ENCODE measurements at places on chromosomes 6 and 20. TPM values are rescaled to one million over a fixed set of nuclear protein-coding genes. Genes with fewer than 3 reads are reported as not detected.
A peak's percentile ranks its signal among the peaks of the same experiment; 100 is the strongest.

GRCh38 chr6:39114388-39114703 is 640 bp downstream of the SAYSD1 start:
- DNase-seq: no peak

DNA sequence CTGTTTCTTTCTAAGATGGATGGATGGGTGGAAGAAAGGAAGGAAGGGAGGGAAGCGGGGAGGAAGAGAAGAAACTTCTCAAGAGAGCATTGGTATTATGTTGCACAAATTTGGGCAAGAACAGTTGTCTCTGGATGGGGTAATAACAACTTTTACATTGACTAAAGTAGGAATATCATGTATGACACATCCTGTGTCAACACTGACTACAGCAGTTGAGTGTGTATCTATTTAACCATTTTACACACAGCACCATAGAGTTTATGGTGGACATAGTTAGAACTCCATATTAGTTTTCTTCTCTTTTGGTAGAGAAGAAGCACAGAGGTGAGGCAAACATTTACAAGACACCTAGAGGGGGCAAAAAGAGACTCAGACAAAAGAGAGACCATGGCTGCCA is 44.2 kb upstream of the RNF146 start:
- no peak for DNase-seq

LINC00237 gene
- 0.56 TPM for polyA plus RNA-seq

- no peak for DNase-seq
These were observed 44.8 kb downstream of the MRAP2 start for GRCh38 chr6:84078335-84078734.

KPNA5 gene
- 15.9 TPM for polyA plus RNA-seq

- DNase-seq: no peak
These were observed 88.6 kb downstream of the SIM1 start for GRCh38 chr6:100376103-100376502.

DNA sequence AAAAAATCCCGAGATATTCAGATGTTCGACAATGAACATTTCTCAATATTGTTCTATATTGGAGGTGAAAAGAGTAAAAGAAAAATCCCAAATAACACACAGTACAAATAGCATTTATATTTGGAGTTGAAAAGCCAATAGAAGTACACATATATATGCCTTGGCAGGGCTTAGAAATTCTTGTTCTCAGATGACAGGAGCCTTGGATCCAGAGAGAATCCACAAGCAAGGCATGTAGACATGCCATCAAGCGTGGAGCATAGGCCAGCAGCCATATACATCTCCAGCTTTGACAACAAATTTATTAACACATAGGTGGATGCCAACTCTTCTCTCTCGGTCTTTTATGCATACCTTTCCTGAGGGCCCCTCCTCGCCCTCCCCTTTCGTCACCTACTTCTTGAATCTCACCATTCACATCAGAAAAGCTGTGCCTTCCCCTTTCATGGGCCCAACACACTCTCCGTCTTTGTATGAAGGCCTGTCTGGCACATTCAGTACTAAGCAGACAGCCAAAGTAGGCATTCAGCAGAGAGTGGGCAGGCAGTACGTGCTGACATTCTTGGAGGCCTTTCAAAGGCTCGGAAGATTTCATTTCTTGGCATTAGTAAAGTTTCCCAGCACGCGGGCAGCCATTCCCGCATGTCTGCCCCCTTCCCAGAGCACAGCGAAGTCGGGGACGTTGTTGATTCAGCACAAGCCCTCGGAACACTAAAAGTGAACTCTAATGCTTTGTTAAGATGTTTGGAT is 18.2 kb downstream of the NEDD9 start:
- no peak for DNase-seq

DNA sequence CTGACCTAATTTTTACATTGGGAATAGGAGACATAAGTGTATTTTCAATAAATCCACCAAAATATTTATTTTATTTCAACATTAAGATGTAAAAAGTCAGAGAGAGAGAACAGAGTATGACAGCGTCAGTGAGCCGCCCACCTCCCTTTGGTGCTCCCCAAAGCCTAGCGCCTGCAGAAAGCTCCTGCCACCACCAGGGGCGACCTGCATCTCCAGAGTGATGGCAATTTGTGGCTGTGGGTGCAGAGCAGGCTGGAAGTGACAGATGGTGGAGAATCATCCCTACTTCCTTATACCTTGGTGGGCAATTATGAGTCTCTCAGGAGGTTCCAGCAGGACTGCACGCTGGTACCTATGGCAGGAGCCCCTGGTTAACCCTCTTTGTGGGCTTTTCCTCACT is 87.3 kb downstream of the PTPRT start:
- no peak for DNase-seq

DNA sequence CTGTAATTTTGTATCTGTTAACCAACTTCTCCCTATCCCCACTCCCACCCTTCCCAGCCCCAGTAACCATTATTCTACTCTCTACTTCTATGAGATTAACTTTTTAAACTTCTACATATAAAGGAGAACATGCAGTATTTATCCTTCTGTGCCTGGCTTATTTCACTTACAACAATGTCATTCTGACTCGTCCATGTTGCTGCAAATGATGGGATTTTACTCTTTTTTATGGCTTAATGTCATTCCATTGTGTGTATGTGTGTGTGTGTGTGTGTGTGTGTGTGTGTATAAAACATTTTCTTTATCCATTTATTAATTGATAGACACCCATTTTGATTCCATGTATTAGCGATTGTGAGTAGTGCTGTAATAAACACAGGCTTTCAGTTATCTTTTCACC is 76.1 kb downstream of the COL19A1 start:
- DNase-seq: no peak

GRCh38 chr6:4707011-4707410 is 69.2 kb upstream of the CDYL start:
- no peak for DNase-seq

GRCh38 chr6:9937031-9937763 is 477.7 kb downstream of the TFAP2A start:
- no peak for DNase-seq

DNA sequence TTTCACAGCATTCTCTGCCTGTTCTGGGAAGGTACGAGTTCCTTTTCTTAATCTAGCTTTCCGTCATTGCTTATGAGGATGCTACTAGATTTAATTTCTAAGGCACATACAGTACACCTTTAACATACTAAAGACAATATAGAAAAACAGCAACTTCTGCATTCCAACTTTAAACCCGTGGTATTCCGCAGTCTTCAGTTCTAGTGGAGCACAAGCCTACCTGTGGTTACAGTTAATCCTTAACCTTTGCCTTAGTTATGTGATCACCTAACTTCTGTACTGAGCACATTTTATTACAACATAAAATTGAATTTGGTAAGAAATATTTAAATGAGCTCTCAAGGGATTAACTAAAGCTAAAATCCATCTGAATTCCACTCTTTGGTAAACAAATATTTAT is 289.5 kb downstream of the BTBD9 start:
- DNase-seq: no peak

- DNase-seq: no peak
These were observed 782 bp downstream of the TRMT11 start for GRCh38 chr6:125987026-125987617.

GRCh38 chr6:9405369-9405768 is 970.0 kb upstream of the SLC35B3 start:
- DNase-seq: no peak

DNA sequence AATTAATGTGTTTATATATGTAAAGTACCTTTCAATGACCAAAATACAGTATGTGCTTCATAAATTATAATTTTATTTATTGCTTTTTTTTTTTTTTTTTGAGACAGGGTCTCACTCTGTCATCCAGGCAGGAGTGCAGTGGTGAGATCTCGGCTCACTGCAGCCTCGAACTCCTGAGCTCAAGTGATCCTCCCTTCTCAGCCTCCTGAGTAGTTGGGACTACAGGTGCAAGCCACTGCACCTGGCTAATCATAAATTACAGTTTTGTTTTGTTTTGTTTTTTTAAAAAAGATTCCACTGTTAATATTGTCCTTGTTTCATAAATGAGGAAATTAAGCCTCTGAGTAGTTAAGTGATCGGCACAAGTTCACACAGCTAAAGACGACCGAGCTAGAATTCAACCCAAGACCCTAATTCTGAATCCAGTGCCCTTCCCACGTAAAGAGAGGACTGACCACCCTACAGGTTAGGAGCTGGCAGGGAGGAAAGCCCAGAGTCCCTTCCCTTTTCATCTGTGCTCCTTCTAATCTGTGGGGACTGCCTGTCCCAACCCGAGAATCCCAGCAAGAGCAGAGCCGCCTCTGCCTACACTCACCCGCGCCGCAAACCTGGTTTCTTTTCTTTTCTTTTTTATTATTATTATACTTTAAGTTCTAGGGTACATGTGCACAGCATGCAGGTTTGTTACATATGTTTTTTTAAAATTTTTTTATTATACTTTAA is 8.5 kb upstream of the GDF5 start:
- DNase-seq: no peak

DNA sequence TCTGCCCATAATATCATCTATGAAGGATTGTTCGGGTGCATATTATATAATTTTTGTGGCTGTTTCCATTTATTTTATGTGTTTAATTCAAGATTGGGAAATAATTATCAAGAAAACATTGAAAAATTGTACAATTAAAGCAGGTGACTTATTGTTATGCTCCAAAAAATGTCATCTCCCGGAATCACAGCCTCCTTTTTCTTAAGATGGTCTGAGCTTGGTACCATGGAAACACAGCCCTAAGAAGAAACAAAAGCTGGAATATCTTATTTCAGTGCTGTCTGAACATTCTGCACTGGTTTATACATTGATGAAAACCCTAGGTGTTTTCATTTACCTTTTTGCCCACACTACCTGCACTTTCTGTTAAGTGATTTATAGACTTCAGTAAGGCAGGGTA is 367.2 kb downstream of the ARHGAP18 start:
- DNase-seq: no peak

JAG1 gene
- not detected for polyA plus RNA-seq

MAN1A1 gene
- 6.1 TPM for polyA plus RNA-seq

DNA sequence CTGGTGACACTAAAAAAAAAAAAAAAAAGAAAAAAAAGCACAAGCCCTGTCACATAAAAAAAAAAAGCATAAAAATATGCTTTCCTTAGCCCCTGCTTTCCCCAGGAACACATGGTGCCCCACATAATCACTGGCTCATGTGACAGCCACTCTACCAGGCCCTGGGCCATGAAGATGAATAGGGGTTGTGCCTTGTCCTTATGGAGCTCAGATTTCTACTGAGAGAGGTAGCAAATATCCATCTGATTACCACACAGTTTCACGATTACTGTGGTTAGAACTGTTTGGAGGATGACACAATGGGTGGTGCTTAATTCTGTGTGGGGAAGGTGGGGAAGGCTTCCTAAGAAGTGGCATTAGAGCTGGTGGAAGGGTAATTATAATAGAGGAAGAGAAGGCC is 9.3 kb downstream of the RAET1E start:
- DNase-seq: no peak

GRCh38 chr6:101392586-101393230 is 800 bp upstream of the GRIK2 start:
- DNase-seq: no peak

IL20RA gene
- not detected for polyA plus RNA-seq

GRCh38 chr6:33091957-33092356 is 16.2 kb downstream of the HLA-DPB1 start:
- peak; percentile 59 for DNase-seq

- DNase-seq: no peak
These were observed 115.9 kb downstream of the PAX1 start for GRCh38 chr20:21821358-21821757.

DNA sequence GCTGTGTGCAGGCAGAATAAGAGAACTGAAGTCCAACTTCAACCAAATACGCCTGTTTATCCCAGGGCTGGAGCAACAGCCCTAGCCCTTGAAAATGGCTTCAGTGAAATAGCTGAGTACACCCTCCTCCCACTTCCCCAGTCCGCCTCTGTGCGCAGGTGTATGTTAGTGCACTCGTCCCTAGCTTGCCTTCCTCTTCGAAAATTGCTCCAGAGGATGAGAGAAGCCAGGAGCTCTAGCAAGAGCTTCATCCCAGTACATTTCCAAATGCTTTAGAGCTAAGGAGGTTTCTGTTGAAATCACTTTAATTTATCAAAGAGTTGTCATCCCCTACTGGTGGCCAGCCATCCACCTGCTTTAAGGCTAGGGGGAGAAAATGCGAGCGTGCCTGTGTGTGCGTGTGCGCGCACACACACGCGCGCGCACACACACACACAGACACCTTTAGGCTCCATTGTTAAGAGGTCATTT is 5.4 kb upstream of the POU3F2 start:
- DNase-seq: no peak

DNA sequence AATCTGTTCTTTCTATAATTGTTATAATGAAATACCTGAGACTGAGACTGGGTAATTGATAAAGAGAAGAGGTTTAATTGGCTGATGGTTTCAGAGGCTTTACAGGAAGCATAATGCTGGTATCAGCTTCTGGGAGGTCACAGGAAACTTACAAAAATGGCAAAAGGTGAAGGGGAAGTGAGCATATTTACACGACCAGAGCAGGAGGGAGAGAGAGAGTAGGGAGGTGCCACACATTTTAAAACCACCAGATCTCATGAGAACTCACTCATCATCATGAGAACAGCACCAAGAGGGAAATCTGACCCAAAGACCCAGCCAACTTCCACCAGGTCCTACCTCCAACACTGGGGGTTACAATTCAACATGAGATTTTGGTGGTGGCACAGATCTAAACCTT is 2.6 kb upstream of the SIRPB1 start:
- DNase-seq: no peak

DNA sequence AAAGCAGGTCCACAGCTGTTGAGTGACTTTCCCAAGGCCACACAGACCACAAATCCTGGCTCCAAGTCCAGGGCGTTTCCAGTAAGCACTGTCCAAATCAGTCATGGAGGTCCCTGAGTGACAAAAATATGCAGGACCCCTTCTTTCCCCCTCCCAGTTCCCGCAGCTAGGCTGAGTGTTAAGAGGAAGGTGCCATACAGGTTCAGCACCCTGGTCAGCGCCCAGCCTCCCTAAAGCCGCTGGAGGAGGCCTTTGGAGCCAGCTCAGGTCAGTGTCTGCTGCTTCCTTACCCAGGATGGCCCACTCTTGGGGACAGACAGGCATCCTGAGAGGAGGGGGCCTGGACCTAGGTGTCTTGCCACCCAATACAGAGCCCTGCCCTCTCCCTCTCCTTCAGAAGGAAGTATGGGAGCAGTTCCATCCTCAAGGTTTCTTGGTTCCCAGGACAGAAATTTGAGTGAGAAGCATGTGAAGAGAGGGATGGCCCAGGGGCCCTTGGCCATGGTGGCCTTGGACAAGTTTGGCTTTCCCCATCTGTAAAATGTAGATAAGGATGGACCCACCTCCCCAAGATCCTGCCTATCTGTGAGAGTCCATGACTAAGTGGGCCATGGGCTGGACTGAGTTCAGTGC is 13.2 kb downstream of the TMEM74B start:
- no peak for DNase-seq

DNA sequence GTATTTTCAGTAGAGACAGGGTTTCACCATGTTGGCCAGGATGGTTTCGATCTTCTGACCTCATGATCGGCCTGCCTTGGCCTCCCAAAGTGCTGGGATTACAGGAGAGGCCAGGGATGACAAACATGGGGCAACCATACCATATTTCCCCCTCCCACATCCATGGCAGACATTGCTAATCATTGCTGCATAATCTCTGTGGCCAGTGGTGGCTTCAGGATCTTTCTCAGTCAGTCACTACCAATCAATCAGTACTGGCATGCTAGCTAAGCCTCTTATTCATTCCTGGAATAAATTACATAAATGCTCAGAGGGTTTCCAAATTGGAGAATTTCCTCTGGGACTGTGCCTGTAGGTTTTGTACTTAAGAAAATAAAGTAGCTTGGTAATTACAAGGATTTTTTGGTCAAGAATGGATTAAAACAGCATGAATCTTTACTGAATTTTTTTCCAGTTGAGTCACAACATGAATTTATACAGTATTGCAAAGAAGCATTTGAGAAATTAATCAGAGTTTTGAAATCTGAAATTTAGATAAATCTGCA is 138.1 kb downstream of the FNDC1 start:
- DNase-seq: no peak

SLC4A11 gene
- polyA plus RNA-seq: not detected

Data from naive thymus-derived CD8-positive, alpha-beta T cell (primary cell).